T-helper 17 cell (primary cell): ENCODE measurements at places on chromosomes 1 and 21. TPM values are rescaled to one million over a fixed set of nuclear protein-coding genes. Genes with fewer than 3 reads are reported as not detected.

Gene KIF26B
- total RNA-seq: not detected

DNA sequence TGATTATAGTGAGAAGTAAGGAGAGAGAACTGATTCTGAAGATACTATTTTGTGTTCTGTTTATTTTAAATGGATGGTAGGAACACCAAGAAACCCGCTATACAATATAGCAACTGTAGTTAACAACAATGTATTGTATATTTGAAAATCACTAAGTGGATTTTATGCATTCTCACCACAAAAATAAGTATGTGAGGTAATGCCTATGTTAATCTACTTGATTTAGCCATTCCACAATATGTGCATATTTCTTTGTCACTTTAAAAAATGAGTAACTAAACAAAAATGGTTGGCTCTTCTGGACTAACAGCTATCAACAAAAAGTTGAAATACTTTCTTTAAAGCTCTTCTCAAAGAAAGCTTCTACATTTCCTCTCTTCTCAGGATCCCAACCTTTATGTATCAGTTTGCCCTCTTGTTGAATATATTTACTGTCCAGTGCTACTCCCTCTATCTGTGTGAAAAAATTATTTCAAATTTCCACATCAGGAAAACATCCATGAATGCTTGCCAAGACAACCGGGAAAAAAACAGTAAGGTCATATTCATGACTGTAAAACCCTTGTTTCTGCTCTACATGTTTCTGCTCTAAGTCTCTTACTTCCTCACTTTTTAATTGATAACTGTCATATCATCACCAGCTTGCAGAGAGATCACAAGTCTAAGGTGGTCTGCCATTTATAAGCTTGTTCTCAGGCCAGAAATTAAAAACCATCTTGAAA is 27.0 kb downstream of the CLCA4 start:
- H3K4me3 ChIP-seq: no peak overlapping the region
- no peak for DNase-seq
- H3K4me1 ChIP-seq: no peaks in the 10 kb centered on the region
- H3K36me3 ChIP-seq: no peaks in the 10 kb centered on the region
- H3K27ac ChIP-seq: no peak overlapping the region

- H3K4me1 ChIP-seq: peaks cover 50% of the 10 kb centered on the region
- peak overlapping the region; percentile 97 for H3K27ac ChIP-seq
- peak overlapping the region; percentile 85 for H3K4me3 ChIP-seq
- DNase-seq: peak; percentile 65
- H3K27me3 ChIP-seq: no peaks in the 10 kb centered on the region
Observed at GRCh38 chr1:203327684-203328457, 22.6 kb downstream of the BTG2 start.

DNA sequence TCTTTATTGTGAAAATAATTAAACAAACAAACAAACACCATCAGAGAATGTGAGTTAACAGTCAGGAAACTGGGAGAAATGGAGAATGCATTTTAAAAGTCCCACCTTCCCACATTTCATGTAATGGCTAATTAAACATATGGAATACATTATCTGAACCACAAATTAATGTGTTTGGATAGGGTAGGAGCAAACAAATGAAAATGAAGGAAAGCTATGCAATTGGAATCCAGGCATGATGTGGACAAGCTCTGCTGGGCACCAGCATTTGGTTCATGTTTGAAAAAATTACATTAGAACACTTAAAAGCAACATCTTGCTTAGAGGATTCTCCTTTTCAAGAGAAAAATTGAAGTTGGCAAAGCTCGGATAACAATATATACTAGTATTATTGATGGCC is 628.1 kb downstream of the LMO4 start:
- H3K4me1 ChIP-seq: peaks cover 7% of the 10 kb centered on the region
- no peak for DNase-seq
- no peak overlapping the region for H3K27ac ChIP-seq
- H3K4me3 ChIP-seq: no peak overlapping the region
- H3K27me3 ChIP-seq: peaks cover 46% of the 10 kb centered on the region

DNA sequence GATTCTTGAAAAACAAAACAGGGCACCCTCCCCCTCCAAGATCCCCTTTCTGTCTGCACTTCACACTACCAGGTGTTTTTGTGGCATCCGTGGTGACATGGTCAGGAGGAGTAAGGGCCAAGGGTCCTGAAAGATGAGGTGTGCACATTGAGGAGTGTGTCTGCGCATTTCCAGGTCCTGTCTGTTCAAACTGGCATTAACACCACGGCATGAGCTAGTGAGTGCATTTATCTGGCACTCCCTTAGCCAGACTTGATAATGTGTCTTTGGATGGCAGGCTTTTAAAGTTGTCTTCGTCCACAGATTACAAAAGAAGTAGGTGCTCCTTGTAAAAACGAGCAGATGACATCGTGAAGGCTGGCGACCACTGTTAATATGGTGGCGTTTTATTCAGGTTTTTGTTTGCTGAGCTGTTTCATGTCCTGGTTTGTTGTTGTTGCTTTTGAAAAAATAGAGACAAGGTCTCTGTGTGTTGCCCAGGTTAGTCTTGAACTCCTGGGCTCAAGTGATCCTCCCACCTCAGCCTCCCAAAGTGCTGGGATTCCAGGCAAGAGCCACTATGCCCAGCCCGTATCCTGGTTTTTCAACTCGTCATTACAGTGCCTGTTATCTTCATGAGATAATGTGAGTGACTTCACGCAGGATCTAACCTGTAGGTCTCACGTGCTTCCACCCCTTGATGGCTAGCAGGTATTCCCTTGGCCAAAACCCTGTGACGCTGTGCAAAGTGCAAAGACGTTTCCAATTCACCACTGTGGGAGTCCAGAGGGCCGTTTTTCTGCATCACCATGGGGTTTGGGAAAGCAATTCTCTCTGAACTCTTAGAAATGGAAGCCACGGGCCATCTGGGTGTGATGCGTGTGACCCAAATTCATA is 4.2 kb downstream of the TMEM51 start:
- H3K27ac ChIP-seq: peak overlapping the region; percentile 54
- no peak overlapping the region for H3K4me3 ChIP-seq
- H3K36me3 ChIP-seq: peaks cover 3% of the 10 kb centered on the region
- peaks cover 22% of the 10 kb centered on the region for H3K4me1 ChIP-seq
- no peak for DNase-seq

DNA sequence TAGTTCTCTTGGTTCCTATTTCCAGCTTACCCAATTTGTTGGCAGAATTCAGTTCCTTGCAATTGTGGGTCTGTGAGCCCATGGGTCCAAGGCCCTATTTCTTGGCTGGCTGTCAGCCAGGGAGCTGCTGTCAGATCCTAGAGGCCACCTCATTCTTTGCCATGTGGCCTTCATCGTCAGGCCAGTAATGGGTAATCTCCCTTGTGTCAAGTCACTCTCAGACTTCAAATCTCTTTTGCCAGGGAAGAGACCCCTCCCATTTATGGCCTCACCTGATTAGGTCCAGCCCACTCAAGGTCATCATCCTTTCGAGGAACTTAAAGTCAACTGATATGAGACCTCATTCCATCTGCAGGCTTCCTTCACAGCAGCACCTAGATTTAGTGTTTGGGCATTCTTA is 17.9 kb downstream of the OBSCN start:
- no peak overlapping the region for H3K4me3 ChIP-seq
- no peaks in the 10 kb centered on the region for H3K27me3 ChIP-seq
- H3K27ac ChIP-seq: no peak overlapping the region
- peaks cover 3% of the 10 kb centered on the region for H3K4me1 ChIP-seq

Gene RRAGC
- total RNA-seq: 15.8 TPM

DNA sequence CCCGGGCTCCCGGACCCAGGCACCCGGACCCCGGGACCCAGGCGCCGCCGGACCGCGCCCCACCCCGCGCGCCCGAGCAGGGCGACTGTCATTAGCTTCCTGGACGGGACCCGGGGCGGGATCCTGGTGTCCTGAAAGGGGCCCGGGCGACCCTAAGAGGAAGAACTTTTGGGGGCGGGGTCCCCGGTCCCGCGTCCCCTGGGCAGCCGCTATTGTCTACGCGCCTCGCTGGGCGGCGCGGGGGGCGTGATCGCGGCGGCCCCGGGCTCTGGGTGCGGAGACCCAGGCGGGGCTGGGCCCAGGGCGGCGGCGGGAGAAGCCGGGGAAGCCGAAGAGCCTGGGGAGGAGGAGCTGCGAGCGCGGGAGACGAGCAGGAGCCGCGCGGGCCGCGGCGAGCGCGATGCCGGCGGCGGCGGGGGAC is 465 bp downstream of the HUNK start:
- DNase-seq: no peak
- peak overlapping the region; percentile 88 for H3K4me3 ChIP-seq
- peaks cover 10% of the 10 kb centered on the region for H3K4me1 ChIP-seq
- H3K27me3 ChIP-seq: peaks cover 48% of the 10 kb centered on the region
- no peaks in the 10 kb centered on the region for H3K36me3 ChIP-seq
